Aorta (tissue), 5 donors: ENCODE measurements at places on chromosomes 12 and 14. TPM values are rescaled to one million over a fixed set of nuclear protein-coding genes. Genes with fewer than 3 reads are reported as not detected.

ERP27 gene
- total RNA-seq = 3.2 TPM

WDR89 gene
- 12.9 TPM for total RNA-seq

A2ML1 gene
- 0.06 TPM for total RNA-seq

ZFHX2 gene
- 1.5 TPM for total RNA-seq

CCDC38 gene
- not detected for total RNA-seq

TULP3 gene
- 22.4 TPM for total RNA-seq

MIP gene
- not detected for total RNA-seq

CLEC14A gene
- 56.0 TPM for total RNA-seq

SYNDIG1L gene
- 1.2 TPM for total RNA-seq

NID2 gene
- total RNA-seq = 22.1 TPM

DDN gene
- not detected for total RNA-seq

IFNG-AS1 gene
- total RNA-seq = 0.42 TPM

PFKM gene
- total RNA-seq = 68.8 TPM

SMIM10L1 gene
- total RNA-seq = 12.5 TPM

C1R gene
- total RNA-seq = 769 TPM

OR6C2 gene
- not detected for total RNA-seq

KRT6B gene
- not detected for total RNA-seq

SPTB gene
- 5.4 TPM for total RNA-seq

RNF212B gene
- not detected for total RNA-seq

PMCH gene
- not detected for total RNA-seq

GLI1 gene
- total RNA-seq = 2.4 TPM

PRH2 gene
- total RNA-seq = not detected

TAS2R9 gene
- total RNA-seq = not detected

RNU4-1 gene
- total RNA-seq = 2,225 TPM

C12orf57 gene
- 233 TPM for total RNA-seq

NR1H4 gene
- not detected for total RNA-seq

BDKRB2 gene
- total RNA-seq = 12.2 TPM

VDR gene
- 7.9 TPM for total RNA-seq

RD3L gene
- total RNA-seq = not detected

MANSC4 gene
- total RNA-seq = not detected

SLC6A15 gene
- total RNA-seq = 0.55 TPM

BCL11B gene
- 1.3 TPM for total RNA-seq

DHRS7 gene
- total RNA-seq = 68.2 TPM

ABCC9 gene
- total RNA-seq = 47.9 TPM

COX8C gene
- not detected for total RNA-seq

GUCY2C gene
- total RNA-seq = not detected

TMEM19 gene
- total RNA-seq = 22.8 TPM

NTF3 gene
- total RNA-seq = 51.6 TPM

PLBD1 gene
- 11.6 TPM for total RNA-seq

SLC2A14 gene
- total RNA-seq = 3.6 TPM

BCL2L14 gene
- not detected for total RNA-seq

APOF gene
- total RNA-seq = not detected

LRP1-AS gene
- total RNA-seq = not detected

NFE2 gene
- 3.3 TPM for total RNA-seq

CCDC197 gene
- total RNA-seq = 0.60 TPM

L2HGDH gene
- total RNA-seq = 2.1 TPM

DHRS2 gene
- total RNA-seq = not detected
